ENCODE measurements at places on chromosomes 2 and 18.

- no peak for DNase-seq
Observed at GRCh38 chr2:124908411-124908810, 883.3 kb downstream of the CNTNAP5 start.

DNA sequence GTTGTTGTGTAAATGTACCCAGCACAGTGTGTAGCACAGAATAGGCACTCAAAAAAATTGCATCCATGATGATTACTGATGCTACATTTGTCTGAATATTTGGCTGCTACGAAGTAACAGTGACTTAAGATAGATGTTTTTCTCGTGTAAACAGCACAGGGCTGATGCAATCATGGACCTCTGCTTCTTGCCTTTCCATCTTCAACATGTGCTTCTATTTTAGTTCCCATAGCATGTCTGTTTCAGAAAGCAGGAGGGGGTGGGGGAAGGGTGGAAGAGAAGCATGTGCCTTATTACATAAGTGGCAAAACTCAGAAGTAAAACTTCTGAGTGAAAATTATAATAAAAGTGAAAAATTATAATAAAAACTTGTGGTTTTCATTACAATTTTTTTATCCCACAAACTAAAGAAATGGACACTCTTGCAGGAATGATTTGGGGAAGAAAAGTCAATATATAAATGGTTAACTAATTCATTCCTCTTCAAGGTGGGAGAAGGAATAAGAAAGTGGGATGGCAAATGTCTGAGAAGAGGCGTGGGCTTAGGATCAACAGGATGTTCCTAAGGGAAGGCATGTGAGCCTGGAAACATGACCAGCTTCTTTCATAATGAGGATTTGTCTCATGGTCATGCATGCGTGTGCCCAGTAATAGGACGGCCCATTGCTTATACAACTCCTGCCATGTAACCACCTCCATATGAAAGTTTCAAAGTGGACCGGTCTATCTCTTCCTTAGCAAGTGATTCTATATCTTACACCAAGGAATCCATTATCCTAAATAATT lies 27.2 kb downstream of the CCBE1 start:
- DNase-seq, result no peak

DNA sequence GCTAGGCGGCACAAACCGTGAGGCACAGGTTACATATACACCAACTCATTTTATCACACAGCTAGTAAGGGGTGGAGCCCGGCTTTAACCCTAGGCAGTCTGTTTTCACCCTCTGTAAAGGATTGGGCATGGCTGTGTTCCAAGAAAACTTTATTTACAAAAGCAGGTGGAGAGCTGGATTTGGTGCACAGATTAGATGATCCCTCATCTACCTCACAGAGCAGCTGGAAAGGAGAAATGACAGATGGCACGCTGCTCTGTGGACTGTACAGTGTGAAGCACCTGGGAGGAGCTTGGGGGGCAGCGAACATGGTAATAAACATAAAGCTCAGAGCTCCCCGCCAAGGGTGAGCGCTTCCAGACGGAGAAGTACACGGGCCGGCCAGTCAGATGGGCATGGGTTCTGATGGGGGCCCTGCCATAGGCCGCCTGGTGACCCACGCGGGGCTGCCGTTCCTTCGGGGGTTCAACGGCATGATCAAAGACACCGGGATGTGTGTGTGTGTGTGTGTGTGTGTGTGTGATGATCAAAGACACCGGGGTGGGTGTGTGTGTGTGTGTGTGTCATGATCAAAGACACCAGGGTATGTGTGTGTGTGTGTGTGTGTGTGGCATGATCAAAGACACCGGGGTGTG lies 862 bp upstream of the TMEM177 start:
- DNase-seq, result peak; percentile 34

DNA sequence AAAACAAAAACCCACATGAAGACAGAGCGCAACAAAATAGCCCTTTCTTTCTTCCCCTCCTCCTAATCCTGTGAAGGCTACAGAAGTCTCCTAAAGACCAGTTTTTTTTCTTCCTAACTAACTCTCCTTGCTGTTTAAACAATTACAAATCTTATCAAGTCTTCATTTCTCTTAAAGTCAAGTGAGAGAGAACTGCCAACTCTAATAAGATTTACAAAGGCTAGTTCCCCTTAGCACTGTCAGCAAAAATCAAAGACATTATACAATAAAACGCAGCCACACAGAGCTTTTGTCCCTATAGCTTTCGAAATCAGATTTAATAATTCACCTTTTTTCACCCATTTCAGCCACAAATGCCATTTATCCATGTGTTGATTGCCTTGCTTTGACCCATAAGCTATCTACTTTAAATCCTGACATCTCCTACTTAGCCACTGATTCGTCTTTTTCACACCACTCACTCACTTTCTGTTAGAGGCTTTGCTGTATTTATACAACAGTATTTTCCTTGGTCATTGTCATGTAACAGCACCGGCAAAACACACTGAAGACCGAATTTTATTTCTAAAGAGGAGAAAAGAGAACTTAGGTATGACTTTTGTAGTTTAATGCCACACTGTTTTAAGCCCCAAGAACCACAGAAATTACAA lies 5.9 kb downstream of the NRXN1 start:
- DNase-seq, result peak; percentile 63

DNA sequence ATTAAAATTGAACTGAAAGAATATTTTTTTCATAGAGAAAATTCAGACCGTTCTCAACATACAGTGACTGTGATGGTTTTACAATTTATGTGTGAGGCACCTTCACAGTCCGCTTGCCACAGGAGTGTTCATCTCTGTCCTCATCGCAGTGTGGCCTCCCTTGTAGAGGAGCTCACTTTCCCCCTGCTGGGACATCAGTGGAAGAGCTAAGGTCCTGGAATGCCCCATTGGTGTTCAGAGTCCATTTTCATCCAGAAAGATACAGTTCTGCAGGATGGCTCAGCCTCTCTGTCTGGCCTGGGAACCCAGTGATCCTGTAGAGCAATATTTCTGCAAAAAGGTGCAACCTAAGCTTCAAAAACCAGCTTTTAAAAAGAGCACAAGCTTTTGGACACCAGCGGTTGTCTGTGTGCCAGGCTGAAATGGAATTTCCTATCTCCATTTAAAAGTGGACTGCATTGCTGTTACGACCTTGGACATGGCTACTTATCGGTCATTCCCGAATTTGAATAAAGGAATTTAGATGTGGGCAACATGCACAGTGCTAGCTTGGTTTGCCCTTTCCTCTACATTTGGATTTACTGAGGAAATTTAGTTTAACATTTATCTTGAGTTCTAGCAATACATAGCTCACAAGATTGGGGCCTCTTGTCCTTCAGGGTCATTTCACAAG lies 26.7 kb upstream of the FAM237A start:
- DNase-seq, result no peak

GRCh38 chr2:238487652-238488346 lies 61.1 kb downstream of the ASB1 start:
- no peak for DNase-seq

GRCh38 chr2:165898381-165898780 lies 55.2 kb downstream of the TTC21B start:
- no peak for DNase-seq

GRCh38 chr2:84841577-84841976 lies 39.3 kb downstream of the TRABD2A start:
- no peak for DNase-seq

- no peak for DNase-seq
Observed at GRCh38 chr2:120546048-120546864, 189.4 kb upstream of the GLI2 start.

DNA sequence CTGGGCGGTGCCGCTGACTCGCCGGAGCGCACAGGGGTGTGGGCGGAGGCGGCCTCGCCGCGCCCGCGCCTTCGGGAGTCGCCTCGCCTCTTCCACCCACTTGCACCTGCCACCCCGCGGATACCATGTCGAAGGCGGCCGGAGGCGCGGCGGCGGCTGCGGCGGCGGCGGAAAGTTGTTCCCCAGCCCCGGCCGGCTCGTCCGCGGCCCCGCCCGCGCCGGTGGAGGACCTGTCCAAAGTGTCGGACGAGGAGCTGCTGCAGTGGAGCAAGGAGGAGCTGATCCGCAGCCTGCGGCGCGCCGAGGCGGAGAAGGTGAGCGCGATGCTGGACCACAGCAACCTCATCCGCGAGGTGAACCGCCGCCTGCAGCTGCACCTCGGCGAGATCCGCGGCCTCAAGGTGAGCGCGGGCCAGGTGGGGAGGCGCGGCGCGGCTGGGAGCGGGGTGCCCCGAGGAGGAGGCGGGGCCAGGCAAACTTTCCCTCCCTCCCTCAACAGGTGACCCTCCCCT lies 766 bp downstream of the CCDC85A start:
- DNase-seq, result peak; percentile 11

GRCh38 chr2:4762951-4763376 lies 929.2 kb upstream of the SOX11 start:
- DNase-seq, result no peak

GRCh38 chr18:25935356-25935755 lies 155.1 kb downstream of the SS18 start:
- no peak for DNase-seq

- no peak for DNase-seq
Observed at GRCh38 chr2:1991706-1992245, 247.5 kb upstream of the PXDN start.
